ENCODE measurements at places on chromosomes 7 and 10.
A peak's percentile ranks its signal among the peaks of the same experiment; 100 is the strongest.

DNA sequence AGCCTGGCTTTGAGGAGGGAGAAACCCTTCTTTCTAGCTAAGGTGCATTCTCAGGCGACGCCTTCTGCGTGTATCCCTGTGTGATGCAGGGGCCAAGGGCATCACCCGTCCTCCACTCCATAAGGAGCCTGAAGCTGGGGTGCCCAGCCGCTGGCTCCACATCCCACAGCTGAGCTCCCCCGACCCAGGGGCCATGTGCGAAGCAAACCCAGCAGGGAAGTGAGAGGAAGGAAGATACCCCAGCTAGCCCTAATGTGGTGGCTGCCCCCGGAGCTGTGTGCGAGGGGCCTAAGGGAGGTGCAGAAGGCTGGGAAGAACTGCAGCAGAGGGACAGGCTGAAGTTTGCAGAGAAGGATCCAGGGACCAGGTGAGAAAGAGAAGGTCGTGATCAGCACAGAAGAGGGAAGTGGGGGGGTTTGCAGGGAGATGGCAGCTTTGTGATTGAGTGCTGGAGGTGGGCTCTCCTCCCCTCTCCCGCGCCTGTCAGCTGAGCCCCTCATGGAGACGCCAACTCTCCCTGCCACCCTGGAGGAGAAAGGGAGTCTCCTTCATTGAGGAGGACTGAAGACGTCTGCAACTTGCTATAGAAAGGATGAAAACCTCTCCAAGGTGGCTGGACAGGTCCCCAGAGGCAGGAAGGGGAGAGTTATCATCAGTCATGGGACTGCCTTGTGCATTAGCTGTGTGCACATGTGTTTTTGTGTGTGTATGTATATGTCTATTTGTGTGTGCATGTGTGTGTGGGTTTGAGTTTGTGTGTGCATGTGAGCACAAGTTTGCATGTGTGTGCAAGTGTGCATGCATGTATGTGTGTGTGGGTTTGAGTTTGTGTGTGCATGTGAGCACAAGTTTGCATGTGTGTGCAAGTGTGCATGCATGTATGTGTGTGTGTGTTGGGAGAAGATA, 3.5 kb upstream of the CALML5 start:
- no peak for ATAC-seq

DNA sequence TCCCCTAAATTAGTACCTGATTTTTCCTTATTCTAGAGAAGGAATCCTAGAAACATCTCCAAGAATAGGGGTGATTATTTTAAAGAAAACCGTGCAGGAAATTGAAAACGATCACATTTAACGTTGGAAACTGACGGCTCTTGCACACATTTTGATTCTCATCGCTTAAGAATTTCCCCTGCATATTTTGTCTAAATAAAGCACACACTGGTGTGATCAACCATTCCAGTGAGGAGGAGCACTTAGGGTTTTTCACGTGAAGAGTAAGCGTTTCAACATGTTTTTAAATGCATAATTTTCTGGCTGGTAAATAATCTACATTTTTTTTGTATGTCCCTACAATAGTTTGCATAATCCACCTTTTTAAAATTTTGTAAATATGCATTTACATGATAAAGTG, 229.7 kb upstream of the PFKP start:
- ATAC-seq: no peak

- ATAC-seq: no peak
Measured at GRCh38 chr7:130606161-130606560, 62.4 kb downstream of the COPG2 start.

DNA sequence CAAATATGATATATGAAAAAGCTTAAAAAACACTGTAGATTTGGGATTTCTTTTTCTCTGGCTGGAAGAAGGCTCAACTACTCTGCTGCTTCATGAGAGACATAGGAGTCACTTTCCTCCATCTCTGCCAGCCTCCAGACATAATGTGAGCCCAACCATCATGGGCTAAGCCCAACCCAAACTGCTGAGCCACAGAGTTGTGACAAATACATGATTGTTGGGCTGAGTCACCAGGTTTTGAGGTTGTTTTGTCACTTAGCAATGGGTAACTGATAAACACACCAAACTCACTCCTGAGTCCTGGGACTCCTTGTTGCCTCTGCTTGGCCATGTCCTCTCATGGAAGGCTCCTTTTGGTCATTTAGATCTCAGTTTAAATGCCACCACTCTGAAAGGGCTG, 381.8 kb upstream of the FZD8 start:
- ATAC-seq: peak; percentile 79

- ATAC-seq: no peak
Measured at GRCh38 chr10:125691160-125691981, 8.4 kb upstream of the TEX36 start.

GRCh38 chr7:128462460-128462859, 6.8 kb downstream of the HILPDA start:
- no peak for ATAC-seq

DNA sequence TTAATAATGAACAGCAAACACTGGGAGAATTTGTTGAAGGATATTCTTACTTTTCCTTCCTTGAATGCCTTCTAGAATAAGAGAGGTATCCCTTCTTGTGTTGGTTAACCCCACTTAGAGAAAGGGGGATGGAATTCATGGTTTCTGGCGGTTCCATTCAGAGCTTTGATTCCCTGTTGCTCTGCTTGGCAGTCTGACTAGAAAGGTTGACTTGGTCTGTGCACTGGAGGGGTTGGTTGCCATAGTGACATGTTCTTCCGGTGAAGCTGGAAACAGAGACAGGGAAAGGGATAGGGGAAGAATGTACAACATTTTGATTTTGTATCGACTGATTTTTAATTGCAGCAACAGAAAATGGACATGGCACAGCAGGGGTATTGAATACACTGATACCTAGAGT, 2.5 kb downstream of the TMEM178B start:
- ATAC-seq: no peak

DNA sequence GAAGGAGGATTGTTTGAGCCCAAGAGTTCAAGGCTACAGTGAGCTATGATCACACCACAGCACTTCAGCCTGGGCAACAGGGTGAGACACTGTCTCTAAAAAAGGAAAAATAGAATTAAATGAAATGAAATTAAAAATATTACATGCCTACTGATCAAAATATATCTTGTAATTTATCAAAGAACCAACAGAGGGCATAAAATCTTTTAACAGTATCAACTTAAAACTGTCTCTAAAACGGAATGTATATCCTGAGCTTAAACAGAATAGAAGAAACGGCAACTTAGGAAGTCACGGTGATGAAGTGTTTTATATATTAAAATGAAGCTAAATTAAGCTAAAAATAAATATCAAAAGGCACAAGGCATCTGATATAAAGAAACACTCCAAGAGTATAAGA, 78.8 kb downstream of the MTPAP start:
- peak; percentile 63 for ATAC-seq

DNA sequence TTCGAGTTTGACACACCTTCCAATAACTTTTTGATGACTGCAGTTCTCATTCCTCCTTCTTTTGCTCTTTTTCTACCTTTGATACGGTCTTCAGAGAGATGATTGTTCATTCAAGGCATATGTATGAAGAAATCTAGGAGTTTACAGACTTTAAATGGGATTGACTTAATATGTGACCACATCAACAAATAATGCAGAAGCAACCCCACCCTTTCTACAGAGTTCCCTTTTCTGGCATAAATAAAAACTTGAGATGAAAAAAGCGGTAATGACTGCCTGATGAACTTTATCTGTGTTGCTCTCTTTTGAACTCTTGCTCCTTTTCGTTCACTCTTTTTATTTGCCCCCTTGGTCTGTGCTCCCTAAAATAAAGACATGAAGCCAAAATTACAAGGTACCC, 161.7 kb downstream of the C7orf25 start:
- ATAC-seq: no peak

DNA sequence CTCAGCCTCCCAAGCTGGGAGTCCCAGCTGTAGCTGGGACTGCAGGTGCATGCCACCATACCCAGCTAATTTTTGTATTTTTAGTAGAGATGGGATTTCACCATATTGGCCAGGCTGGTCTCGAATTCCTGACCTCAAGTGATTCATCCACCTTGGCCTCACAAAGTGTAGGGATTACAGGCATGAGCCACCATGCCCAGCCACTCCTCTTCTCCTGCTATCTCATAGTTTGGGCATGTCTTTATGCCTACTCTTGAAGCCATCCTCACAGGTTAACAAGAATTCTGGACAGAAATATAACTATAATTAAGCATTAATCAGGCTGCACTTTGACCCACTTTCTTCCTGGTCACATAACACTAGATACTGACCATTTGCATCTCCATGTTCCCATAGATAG, 28.6 kb upstream of the C10orf67 start:
- ATAC-seq: no peak

- ATAC-seq: no peak
Measured at GRCh38 chr10:128230401-128230800, 104.2 kb upstream of the MKI67 start.

- ATAC-seq: no peak
Measured at GRCh38 chr10:5650664-5651387, 15.6 kb downstream of the ASB13 start.

GRCh38 chr7:42017349-42017986, 219.5 kb downstream of the GLI3 start:
- no peak for ATAC-seq
